ENCODE measurements at places on chromosomes 16 and 17. TPM values are rescaled to one million over a fixed set of nuclear protein-coding genes. Genes with fewer than 3 reads are reported as not detected.

GRCh38 chr16:50036426-50036825 lies 11.4 kb downstream of the CNEP1R1 start:
- no peak for DNase-seq

- peak; percentile 99 for DNase-seq
Observed at GRCh38 chr17:43760254-43760852, 1.8 kb upstream of the SOST start.

The SULT1A2 gene
- total RNA-seq, result not detected

- no peak for DNase-seq
Observed at GRCh38 chr16:51701025-51701424, 550.0 kb upstream of the SALL1 start.

DNA sequence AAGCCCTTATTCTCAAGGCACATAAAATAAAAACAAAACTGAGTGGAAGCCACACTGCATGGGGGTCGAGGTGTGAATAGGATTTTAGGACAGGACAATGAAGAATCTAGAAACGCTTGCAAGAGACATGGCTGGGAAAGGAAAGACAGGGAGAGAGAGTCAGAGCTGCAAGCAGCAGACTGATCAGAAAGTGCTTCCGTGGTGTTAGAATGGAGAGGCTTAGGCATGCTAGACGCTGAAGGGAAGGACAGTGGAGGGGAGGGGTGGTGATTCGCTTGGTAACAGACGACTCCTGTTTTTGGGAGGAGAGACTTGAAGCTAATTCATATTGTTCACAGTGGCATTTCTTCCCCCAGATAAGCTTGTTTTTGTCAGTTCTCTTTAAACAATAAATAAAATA lies 173.5 kb downstream of the AIPL1 start:
- DNase-seq, result no peak

GRCh38 chr16:84541999-84542817 lies 37.7 kb upstream of the MEAK7 start:
- DNase-seq, result no peak

- DNase-seq, result no peak
Observed at GRCh38 chr17:52294301-52294700, 135.8 kb upstream of the CA10 start.

DNA sequence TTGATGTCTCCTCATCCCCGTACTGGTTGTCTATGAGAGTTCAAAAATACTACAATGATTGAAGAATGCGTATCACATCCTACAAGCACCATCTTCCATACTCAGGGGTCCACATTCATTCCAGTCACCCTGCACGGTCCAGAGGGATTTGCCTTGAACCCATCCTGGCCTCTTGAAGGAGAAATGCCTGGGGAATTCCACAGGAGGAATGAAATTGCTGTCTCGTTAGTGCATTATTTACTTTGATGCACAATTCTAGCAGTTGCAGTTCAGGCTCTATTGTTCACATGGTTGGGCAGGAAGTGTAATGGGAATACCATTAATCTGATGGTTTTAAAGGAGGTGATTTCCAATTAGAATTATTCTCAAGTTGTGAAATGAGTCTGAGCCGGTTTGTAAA lies 369.1 kb upstream of the XYLT1 start:
- no peak for DNase-seq

- peak; percentile 16 for DNase-seq
Observed at GRCh38 chr16:7731141-7731540, 398.5 kb downstream of the RBFOX1 start.

- DNase-seq, result no peak
Observed at GRCh38 chr16:71217506-71217905, 13.0 kb downstream of the HYDIN start.

DNA sequence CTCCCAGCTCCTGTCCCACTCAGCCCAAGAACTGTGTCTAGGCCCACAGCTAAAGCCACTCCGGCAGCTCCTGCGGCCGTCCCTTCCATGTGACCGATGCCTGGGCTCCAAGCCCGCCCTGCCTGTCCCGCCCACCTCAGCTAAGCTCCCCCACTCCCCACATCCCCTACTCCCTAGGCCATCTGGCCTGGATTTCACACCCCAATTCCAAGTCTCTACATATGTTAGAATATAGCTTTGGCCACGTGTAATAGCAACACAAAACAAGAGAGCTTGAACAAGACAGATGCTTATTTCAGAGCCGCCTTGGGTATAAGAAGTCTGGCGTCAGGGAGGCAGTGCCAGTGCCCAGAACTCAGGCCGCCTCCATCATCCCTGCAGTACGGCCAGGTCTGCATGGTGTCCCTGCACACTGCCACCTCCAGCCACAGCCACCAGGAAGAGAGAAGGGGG lies 30.0 kb upstream of the USP22 start:
- no peak for DNase-seq

- peak; percentile 89 for DNase-seq
Observed at GRCh38 chr17:35254107-35254773, 11.4 kb downstream of the SLFN5 start.

GRCh38 chr17:34709158-34709754 lies 129.9 kb downstream of the TMEM132E start:
- DNase-seq, result peak; percentile 42

DNA sequence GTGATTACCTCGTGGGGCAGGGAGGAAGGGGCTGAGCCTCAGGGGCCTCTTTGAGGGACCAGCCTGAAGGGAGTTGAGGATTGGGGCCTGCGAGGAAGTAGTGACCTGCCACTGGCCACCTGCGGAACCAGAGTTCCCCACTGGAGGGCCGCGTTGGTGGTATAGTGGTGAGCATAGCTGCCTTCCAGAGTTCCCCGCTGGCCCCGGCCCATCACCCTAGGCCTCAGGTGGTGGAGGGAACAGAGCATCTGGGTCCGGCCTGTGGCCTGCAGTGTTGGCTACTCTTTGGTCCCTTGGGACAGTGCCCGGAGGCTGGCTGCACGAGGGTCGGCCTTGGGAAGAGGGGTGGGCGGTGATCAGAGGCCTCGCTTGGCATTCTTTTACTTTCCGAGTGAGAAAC lies 20.5 kb downstream of the MGAT5B start:
- DNase-seq, result no peak

The KRTAP4-4 gene
- 102 TPM for total RNA-seq

GRCh38 chr17:50364715-50365114 lies 8.3 kb downstream of the MRPL27 start:
- DNase-seq, result no peak

GRCh38 chr17:76155988-76156661 lies 15.1 kb upstream of the FOXJ1 start:
- no peak for DNase-seq

DNA sequence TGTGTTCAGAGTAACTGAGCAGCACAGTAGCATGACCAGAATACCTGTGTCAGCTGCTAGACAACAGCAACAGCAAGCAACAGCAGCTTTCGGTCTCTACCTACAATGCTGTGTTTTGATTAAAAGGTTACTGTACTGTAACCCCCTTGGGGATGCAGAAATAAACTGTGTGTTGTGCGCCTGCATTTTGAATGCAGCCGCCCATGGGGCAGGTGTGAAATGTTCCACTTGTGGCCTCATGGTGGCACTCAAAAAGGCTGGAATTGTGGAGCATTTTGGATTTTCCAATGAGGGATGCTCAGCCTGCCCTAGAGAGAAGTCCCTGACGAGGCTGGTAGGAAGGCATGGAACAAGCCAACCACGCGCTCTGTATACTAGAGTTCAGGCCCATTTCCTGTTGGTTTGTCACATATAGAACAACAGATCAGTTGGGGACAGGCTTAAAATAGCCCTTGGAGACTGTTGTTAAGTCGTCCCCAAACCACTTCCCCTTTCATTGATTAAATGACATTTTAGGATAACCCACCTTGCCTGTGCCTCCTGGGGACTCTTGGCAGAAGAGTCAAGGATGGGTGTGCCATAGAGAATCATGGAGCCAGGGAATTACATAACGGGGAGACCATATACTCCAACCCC lies 27.1 kb downstream of the SCPEP1 start:
- no peak for DNase-seq

DNA sequence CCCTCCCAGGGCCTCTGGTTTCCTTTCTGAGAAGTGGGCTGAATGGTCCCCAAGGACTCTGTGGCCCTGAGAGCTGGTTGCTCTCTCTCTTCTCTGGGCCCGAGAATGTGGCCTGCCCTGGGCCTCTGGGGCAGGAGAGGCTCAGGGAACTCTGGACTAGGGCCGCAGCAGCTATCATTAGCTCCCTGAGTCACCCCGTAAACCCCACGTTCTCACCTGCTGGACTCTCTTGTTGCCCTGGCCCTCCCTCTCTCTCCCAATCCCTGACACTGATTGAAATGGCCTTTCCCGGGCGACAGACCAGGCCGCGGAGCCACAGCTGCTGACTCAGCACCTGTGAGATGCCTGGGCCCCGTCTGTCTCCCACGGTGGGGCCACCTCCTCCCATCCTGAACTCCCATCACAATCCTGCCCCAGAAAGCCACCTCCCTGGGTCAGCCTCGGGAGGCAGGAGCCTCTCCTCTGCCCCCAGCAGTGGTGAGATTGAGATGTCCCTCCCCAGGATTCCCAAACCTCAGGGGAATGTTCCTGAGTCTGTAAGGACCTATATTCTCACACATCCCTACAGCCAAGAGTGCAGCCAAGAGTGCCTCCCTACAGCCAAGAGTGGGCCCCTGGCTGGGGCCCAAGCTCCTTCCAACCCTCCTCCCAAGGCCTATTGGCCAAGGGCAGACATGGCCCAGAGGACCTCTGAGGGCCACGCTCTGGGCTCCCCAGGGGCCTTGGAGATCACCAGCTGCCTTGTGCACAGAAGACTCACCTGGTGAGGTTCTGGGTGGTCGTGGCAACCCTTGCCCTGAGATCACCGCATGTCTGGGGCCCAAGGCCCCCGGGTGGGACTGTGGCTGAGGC lies 470 bp downstream of the TRPV3 start:
- DNase-seq, result no peak

DNA sequence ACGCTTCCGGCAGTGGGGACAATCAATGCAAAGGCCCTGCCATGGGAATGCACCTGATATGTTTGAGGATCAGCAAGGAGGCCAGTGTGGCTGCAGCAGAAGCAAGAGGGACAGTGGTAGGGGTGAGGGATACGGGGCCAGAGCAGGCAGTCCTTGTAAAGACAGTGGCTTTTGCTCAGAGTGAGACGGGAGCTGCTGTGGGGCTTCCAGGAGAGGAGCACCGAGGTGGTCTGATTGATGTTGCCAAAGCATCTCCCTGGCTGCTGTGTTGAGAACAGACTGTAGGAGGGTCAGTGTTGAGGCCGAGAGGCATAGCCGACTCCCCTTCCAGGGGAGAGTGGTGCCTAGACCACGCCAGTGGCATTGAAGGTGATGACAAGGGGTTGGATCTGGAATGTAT lies 11.4 kb upstream of the SPNS2 start:
- DNase-seq, result no peak

The FBXL16 gene
- total RNA-seq, result 33.6 TPM

The ZG16 gene
- total RNA-seq, result not detected

GRCh38 chr16:22077700-22078313 lies 14.5 kb upstream of the VWA3A start:
- peak; percentile 49 for DNase-seq

The EVPL gene
- 285 TPM for total RNA-seq

GRCh38 chr17:9037736-9038135 lies 16.4 kb downstream of the NTN1 start:
- no peak for DNase-seq

DNA sequence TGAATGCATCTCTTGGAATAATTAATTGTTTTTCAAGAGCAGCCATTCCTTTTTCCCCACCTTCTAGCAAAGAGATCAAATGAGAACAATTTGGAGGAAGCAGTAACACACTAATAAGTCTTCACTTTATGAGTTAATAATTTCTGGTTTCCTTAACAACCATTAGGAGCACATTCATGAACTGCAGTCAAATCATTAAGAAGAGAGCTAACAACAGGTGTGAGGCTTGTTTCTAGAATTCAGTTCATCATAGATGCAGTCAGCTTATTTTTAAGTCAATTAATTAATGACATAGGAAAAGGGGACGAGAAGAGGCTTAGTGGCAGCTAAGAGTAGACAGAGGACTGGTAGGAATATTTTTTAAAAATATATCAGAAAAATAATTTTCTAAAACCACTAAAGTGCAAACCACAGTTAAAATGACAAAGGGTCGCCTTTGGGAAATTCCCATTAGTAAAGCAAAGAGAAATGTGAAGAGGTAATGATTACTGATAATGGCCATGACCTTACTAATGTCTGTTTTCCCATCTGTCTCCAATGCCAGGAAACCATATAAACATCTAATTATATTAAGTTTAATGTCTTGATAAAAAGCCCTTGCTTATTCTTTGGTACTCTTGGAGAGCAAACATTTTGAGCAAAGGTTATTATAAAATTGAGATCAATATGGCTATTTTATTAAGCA lies 184.2 kb downstream of the KCNJ2 start:
- DNase-seq, result no peak

DNA sequence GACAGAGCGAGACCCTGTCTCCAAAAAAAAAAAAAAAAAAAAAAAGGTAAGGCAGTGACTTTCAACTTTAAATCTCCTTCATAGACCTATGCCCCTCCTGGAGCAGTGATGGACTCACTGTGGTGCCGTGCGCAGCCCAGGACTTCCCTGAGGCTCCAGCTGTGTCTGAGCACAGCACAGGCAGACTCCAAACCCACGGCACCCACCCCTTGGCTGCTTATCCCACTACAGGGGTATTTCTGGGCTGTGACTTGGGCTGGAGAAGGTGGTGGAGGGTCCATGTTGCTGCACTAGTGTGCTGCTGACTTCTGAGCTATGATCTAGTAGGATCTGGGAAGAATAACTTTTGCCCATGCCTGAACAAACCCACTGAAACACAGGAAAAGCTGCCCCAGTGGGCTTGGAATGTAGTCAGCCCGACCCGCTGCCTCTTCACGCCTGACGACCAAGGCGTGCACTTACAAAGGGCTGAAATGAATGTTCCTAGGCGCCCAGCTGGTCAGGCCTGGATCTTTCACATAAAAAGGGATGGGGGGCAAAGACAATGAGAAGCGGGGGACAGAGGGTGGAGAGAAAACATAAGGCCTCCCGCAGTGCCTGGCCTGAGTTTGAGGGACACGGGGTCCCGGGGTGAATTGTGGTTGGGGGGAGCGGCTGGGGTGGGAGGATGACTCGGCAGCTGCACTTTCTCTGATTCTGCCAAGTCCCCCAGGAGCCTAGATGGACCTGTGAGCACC lies 83.0 kb downstream of the IRF8 start:
- no peak for DNase-seq

The TOX3 gene
- 2.2 TPM for total RNA-seq

- DNase-seq, result peak; percentile 51
Observed at GRCh38 chr17:82876149-82876548, 36.3 kb upstream of the ZNF750 start.

- DNase-seq, result peak; percentile 90
Observed at GRCh38 chr17:75633486-75634375, 497 bp downstream of the SMIM5 start.

Data from lower leg skin (tissue), 4 donors.